ENCODE measurements at places on chromosomes 2 and 18.

- no peak for DNase-seq
Measured at GRCh38 chr2:159758686-159759085, 39.3 kb downstream of the CD302 start.

DNA sequence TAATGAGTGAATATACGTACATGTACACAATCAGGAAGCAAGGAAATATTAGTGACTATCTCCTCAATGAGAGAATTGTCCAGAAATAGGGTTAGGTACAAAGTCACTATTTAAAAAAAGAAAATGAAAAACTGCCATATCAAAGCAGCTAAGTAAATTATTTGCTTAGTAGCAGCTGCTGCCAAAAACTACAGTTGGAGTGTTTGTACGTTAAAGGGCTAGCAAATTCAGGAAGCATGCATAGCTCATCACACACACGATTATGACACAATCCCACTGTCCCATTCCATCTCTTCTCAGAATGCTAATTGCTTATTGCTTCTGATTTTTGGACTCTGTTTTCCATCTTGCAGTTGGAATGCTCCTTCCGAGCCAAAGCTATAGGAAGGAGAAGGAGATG lies 2012.5 kb upstream of the LRRTM1 start:
- no peak for DNase-seq

DNA sequence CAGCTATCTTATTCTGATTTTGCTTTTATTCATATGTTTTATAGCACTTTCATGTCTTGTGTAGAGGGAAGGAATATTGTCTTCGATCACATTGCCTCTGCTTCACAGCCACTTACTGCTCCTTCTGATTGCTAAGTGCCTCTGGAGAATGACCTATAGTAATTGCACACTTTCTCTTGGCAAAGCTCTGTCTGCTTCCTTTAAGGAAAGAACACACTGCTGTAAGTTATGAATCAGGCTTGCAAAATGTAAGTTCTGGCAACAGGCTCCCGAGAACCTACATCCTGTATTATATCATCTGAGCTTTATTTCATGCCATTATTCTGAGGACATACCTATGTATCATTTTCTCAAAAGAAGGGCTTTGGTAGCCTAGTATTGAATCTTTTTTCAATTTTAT lies 170.7 kb downstream of the ZNF804A start:
- no peak for DNase-seq

DNA sequence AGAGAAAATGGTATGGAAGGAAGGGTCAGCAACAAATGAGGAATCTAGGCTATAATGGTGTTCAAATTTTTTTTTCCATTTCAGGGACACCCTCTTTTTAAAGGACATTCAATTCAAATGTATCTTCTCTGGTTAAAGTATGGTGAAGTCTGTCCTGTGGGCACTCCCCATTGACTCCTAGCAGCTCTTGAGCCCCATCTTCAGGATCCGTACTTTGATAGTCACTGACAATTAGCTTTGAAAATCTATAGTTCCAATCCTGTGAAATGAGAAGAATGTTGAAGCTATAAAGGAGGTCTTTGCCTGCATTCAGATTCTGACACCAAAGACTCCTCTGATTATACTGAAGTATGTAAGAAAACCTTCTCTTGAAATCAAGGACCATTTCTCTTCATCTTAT lies 43.3 kb downstream of the KCNH7 start:
- no peak for DNase-seq

All from stimulated activated CD8-positive, alpha-beta memory T cell treated with anti-CD3 and anti-CD28 coated beads, Interleukin-7, amount 100 ng/mL, for 24 hours (primary cell).